GM12878 (cell line): ENCODE measurements at places on chromosomes 5 and 9. TPM values are rescaled to one million over a fixed set of nuclear protein-coding genes. Genes with fewer than 3 reads are reported as not detected.

- no peak overlapping the region for H3K27ac ChIP-seq
- DNase-seq: no peak
- H3K36me3 ChIP-seq: no peaks in the 10 kb centered on the region
- H3K27me3 ChIP-seq: no peaks in the 10 kb centered on the region
- H3K4me3 ChIP-seq: no peak overlapping the region
These were observed 1353.4 kb upstream of the WWC1 start for GRCh38 chr5:166938071-166938470.

DNA sequence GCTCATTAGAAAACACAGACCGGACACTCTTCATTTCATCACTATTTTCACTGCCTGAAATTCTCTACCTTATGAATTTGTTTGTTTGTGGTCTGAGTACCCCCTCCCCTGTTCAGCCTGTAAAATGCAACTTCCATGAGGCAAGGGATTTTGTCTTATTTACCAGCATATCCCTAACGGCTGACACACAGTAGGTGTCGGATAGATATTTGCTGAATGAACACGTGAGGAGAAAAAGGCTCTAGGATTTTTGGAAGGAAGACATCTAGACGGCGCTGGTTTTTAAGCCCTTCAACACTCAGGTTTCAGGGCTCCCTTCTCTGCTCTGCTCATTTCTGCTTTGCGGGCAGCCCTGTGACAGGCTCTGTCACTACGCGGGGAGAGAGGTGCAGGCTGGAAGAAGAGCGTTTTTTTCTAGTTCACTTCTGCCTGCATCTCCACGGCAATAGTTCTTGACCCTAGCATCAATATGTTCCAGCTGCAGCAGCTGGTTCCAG lies 41.0 kb downstream of the KCNMB1 start:
- H3K4me3 ChIP-seq: no peak overlapping the region
- H3K27ac ChIP-seq: no peak overlapping the region
- H3K4me1 ChIP-seq: peaks cover 2% of the 10 kb centered on the region; the same call in 1 of the 2 replicates
- peaks cover 15% of the 10 kb centered on the region; the same call in 1 of the 2 replicates for H3K27me3 ChIP-seq

The GDF9 gene
- 0.28 and 0.85 TPM in 2 replicates for total RNA-seq

DNA sequence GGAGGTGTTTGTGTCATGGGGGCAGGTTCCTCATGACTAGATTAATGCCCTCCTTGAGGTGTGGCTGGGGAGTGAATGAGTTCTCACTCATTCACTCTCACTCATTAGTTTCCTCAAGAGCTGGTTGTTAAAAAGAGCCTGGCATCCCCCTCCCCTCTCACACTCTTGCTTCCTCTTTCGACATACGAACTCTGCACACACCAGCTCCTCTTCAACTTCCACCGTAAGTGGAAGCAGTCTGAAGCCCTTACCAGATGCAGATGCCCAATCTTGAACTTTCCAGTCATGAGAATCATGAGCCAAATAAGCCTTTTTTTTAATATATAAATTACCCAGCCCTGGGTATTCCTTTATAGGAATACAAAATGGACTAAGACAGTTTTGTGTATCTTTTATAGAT lies 82.5 kb downstream of the SPRY4 start:
- H3K36me3 ChIP-seq: no peaks in the 10 kb centered on the region
- no peaks in the 10 kb centered on the region for H3K4me1 ChIP-seq
- no peak overlapping the region for H3K4me3 ChIP-seq
- DNase-seq: no peak

GRCh38 chr5:150146862-150147601 lies 8.6 kb downstream of the PDGFRB start:
- no peak overlapping the region for H3K4me3 ChIP-seq
- DNase-seq: no peak
- no peaks in the 10 kb centered on the region for H3K4me1 ChIP-seq
- H3K27me3 ChIP-seq: no peaks in the 10 kb centered on the region

DNA sequence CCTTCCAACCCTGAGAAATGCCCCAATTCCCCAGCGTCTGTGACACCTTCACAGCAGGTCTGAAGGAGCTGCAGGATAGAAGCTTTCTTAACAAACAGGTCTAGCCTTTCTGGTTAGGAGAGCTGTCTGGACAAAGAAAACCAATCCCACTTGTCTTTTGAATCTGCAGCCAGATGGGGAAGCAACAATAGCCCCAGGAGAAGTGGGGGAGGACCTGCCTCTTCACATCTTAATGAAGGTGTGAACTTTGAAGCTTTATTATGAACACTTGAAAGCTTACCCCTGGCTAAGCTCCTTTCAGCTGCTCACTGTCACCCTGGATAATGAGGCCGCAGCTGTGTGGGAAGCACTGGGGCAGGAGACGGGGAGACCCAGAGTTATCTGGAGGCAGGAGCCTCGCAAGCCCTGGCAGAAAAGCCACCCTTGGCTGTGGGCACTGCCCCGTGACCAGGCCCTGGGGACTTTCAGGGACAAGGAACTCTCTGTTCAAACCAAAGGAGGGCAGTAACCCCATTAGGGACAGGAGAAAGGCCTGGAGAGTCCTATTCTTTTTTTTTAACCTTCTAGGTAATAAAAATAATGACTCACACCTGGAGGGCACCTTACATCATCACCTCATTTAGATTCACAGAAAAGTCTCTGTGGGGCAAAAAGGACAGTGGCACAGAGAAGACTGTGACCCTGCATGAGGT lies 151.8 kb upstream of the RAD23B start:
- H3K27ac ChIP-seq: no peak overlapping the region
- no peak overlapping the region for H3K4me3 ChIP-seq
- H3K36me3 ChIP-seq: no peaks in the 10 kb centered on the region
- H3K27me3 ChIP-seq: no peaks in the 10 kb centered on the region; the same call in 1 of the 2 replicates
- no peak for DNase-seq

DNA sequence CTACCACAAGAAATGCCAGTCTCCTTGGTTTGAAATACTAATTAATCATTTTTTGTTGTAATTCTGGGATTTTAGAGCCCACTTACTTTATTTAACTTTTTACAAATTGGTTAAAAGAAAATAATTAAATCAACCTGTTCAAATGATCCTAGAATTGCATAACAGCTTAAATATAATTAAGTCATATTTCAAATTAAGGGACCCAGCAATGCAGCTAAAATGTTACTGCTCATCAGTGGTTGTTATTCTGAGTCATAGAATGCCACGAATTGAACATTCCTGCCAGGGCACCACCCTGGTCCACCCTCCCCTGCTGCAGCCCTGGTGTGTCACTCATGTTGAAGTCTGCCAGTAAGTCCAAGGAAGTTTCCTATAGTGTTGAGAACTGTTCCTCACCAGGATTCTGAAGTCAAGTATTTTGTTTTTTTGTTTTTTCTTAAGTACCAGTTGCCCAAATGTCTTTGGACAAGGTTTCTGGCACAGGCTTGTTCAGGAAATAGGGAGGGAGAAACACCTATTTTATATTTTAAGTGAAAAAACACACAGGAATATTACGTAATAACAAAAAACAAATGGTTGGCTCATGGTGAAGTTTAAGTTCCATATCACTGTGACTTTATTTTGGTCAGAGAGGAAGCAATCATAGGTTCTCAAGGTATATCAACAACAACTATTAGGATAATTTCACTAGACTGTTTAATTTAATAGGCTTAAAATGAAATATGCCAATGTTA lies 4.3 kb upstream of the ITGA1 start:
- no peak overlapping the region for H3K27ac ChIP-seq
- H3K36me3 ChIP-seq: no peaks in the 10 kb centered on the region
- no peak overlapping the region for H3K4me3 ChIP-seq

GRCh38 chr5:137342764-137343163 lies 156.4 kb downstream of the SPOCK1 start:
- H3K27ac ChIP-seq: no peak overlapping the region
- H3K27me3 ChIP-seq: no peaks in the 10 kb centered on the region
- H3K4me1 ChIP-seq: no peaks in the 10 kb centered on the region
- no peak for DNase-seq

GRCh38 chr5:58477760-58478376 lies 13.4 kb upstream of the GAPT start:
- no peak overlapping the region for H3K4me3 ChIP-seq
- no peak for DNase-seq
- no peak overlapping the region for H3K27ac ChIP-seq

DNA sequence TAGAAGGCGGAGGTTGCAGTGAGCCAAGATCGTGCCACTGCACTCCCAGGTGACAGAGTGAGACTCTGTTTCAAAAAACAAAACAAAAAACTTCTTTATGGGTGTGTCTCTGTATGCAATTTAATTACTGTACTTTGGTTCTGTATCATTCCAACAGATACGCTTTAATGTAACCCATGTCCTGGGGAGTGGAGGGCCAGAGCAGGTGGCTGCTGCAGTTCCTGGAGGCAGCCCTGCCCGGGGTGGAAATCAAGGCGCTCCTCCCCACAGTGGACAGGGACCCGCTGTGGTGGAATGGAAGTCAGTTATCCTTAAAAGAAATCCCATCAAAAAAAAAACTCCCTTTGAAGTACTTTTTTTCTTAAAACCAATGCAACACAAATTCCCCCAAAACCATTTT lies 1.9 kb downstream of the DAP start:
- no peak for DNase-seq
- no peaks in the 10 kb centered on the region for H3K27me3 ChIP-seq
- peak overlapping the region; percentile 91 for H3K4me3 ChIP-seq
- H3K4me1 ChIP-seq: peaks cover 18% of the 10 kb centered on the region

The OCLN gene
- 25.6 and 26.6 TPM in 2 replicates for total RNA-seq

The IFNA13 gene
- total RNA-seq: not detected in 2 replicates

DNA sequence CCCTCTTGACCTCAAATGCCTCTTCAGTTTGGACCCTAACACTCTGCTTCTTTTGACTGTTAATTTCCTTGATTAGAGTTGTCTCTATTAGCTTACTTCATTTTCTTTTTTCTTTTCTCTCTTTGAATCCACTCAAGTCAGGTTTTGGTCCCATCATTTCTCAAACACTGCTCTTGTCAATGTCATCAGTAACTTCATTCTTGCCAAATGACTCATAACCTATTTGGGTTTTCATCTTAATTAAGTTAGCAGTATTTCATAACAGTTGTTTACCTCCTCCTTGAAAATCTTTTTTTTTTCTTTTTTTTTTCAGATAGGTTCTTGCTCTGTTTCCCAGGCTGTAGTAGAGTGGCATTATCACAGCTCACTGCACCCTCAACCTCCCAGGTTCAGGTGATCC lies 119.6 kb downstream of the PARP8 start:
- H3K4me1 ChIP-seq: no peaks in the 10 kb centered on the region
- peaks cover 8% of the 10 kb centered on the region; the same call in 1 of the 2 replicates for H3K36me3 ChIP-seq
- no peak for DNase-seq
- no peak overlapping the region for H3K27ac ChIP-seq

GRCh38 chr5:172167895-172168294 lies 20.1 kb downstream of the STK10 start:
- no peak for DNase-seq
- H3K4me3 ChIP-seq: no peak overlapping the region
- peaks cover 27% of the 10 kb centered on the region for H3K4me1 ChIP-seq

The RGMB gene
- 15.3 and 15.8 TPM in 2 replicates for total RNA-seq

DNA sequence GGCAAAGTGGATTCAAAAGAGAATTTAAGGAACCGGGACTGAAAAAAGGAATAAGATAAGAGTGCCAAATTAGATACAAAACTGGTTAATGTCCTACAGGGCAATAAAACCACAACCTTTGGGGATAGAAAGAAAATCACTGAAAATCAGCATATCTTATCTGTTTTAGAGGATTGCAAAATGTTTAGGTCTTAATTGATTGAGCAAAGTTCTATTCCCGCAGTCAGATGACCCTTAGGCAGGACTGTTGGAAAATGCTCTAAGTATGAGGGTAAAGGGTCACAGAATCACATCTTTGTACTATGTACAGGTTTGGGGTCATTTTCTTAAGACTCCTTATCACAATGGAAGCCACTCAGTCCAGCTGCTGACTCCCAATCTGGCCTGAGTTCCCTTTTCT lies 129.0 kb downstream of the GABBR2 start:
- H3K4me1 ChIP-seq: peaks cover 31% of the 10 kb centered on the region
- H3K27ac ChIP-seq: no peak overlapping the region
- no peaks in the 10 kb centered on the region for H3K36me3 ChIP-seq
- H3K4me3 ChIP-seq: no peak overlapping the region
- no peaks in the 10 kb centered on the region for H3K27me3 ChIP-seq

GRCh38 chr9:1732670-1733069 lies 282.5 kb upstream of the SMARCA2 start:
- DNase-seq: no peak
- H3K4me1 ChIP-seq: no peaks in the 10 kb centered on the region
- H3K27ac ChIP-seq: no peak overlapping the region

GRCh38 chr9:84230355-84231145 lies 110.0 kb downstream of the SLC28A3 start:
- no peak overlapping the region for H3K4me3 ChIP-seq
- no peaks in the 10 kb centered on the region for H3K27me3 ChIP-seq
- no peaks in the 10 kb centered on the region for H3K36me3 ChIP-seq
- no peak for DNase-seq
- no peaks in the 10 kb centered on the region for H3K4me1 ChIP-seq

The RECK gene
- total RNA-seq: 0.10 and 0.21 TPM in 2 replicates

The CCNO gene
- not detected in 2 replicates for total RNA-seq

- H3K27ac ChIP-seq: no peak overlapping the region
- no peak overlapping the region for H3K4me3 ChIP-seq
- DNase-seq: no peak
- no peaks in the 10 kb centered on the region for H3K36me3 ChIP-seq
- H3K27me3 ChIP-seq: no peaks in the 10 kb centered on the region
These were observed 126.6 kb downstream of the NSG2 start for GRCh38 chr5:174172152-174172551.

DNA sequence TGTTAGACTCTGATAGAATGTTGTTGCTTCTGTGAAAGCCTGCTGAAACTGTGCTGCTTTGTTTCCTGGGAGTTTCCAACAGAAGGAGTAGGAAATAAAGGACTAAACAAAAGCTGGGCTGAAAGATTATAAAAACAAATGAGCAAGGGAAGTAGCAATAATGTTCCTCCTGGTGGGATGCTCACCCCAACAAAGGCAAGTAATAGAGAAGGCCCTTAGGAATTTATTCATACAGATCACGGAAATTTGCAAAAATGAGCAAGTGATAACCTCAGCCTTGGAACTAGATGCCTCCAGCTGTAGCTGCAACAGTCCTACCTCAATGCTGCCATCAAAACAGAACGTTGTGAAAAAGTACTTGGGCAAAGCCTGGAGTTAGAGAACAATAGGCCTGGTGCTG lies 1248.0 kb upstream of the C9orf72 start:
- DNase-seq: no peak
- no peaks in the 10 kb centered on the region for H3K36me3 ChIP-seq
- H3K27ac ChIP-seq: no peak overlapping the region
- H3K4me3 ChIP-seq: no peak overlapping the region
- H3K27me3 ChIP-seq: no peaks in the 10 kb centered on the region

DNA sequence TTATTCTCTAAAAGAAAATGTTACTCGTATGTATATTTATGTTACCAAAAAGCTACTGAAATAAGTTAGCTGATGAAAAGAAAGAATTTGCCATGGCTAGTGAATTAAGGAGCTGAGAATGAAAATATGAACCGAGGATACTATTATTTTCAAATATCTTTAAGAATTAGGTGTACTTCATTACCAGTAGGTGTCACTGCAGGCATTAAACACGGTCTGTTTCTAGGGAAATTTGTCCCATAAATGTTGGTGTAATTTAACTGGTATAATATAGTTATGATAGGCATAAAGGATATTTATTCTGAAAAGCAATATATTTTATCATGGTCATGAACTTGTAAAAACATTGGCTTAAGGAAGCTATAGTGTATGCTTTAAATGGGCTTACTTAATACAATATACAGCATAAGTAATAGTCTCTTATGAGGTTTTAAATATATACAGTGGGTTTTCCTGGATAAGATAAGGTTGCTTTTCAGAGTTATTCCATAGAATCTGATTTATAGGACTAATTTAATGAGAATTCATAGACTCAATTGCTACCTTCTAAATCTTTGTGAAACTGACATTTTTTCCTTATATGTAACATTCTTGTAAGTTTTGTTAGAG lies 72.4 kb upstream of the MPDZ start:
- no peak for DNase-seq
- H3K27me3 ChIP-seq: no peaks in the 10 kb centered on the region
- no peaks in the 10 kb centered on the region for H3K4me1 ChIP-seq
- no peak overlapping the region for H3K27ac ChIP-seq
